ENCODE measurements at places on chromosomes 2 and 18. TPM values are rescaled to one million over a fixed set of nuclear protein-coding genes. Genes with fewer than 3 reads are reported as not detected.

GRCh38 chr2:122866095-122866494, 1110.6 kb downstream of the TSN start:
- DNase-seq, result no peak
- H3K27ac ChIP-seq, result no peak overlapping the region
- no peaks in the 10 kb centered on the region for H3K4me1 ChIP-seq
- no peaks in the 10 kb centered on the region for H3K36me3 ChIP-seq
- no peaks in the 10 kb centered on the region for H3K27me3 ChIP-seq

DNA sequence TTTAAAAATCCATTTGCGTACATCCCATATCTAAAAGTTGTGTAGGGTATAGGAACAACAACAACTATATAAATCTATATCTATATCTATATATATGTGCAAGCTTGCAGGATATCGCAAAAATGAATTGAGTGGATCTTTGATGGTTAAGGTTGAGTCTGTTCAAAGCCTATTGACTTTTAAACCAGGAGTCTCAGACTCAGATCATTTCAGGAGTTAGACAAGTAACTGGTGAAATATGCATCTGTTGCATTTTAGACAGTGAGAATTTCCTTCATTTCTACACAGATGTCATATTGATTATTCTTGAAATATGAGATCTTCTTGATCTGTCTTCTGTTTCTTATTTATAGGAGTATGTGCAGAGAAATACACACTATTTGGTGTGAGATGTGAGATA, 66.5 kb downstream of the PARD3B start:
- no peaks in the 10 kb centered on the region for H3K4me1 ChIP-seq
- H3K4me3 ChIP-seq, result no peak overlapping the region
- no peaks in the 10 kb centered on the region for H3K36me3 ChIP-seq

DNA sequence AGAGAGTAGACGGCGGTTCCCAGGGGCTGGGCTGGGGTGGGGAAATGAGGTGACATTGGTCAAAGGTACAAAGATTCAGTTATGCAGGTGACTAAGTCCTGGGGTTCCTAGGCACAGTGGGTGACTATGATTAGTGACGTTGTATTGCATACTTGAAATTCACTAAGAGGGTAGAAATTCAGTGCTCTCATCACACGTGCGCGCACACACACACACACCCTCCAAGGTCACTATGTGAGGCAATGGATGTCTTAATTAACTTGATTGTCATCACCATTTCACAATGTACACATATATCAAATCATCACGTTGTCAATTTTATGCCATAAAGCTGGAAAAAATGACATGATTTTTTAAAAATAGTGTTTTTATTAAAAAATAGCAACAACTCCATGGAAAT, 92.9 kb upstream of the ALKAL2 start:
- DNase-seq, result no peak
- H3K36me3 ChIP-seq, result no peaks in the 10 kb centered on the region
- no peak overlapping the region for H3K27ac ChIP-seq
- peaks cover 2% of the 10 kb centered on the region for H3K4me1 ChIP-seq
- no peak overlapping the region for H3K4me3 ChIP-seq
- no peaks in the 10 kb centered on the region for H3K27me3 ChIP-seq

- no peaks in the 10 kb centered on the region for H3K27me3 ChIP-seq
- H3K4me3 ChIP-seq, result no peak overlapping the region
- H3K27ac ChIP-seq, result peak overlapping the region; percentile 90
- H3K4me1 ChIP-seq, result peaks cover 10% of the 10 kb centered on the region
Observed at GRCh38 chr18:79476918-79477571, 81.3 kb downstream of the NFATC1 start.

GRCh38 chr2:234047361-234047760, 3.1 kb upstream of the SPP2 start:
- no peaks in the 10 kb centered on the region for H3K27me3 ChIP-seq
- H3K36me3 ChIP-seq, result no peaks in the 10 kb centered on the region
- peaks cover 11% of the 10 kb centered on the region for H3K4me1 ChIP-seq
- no peak for DNase-seq

- DNase-seq, result no peak
- H3K36me3 ChIP-seq, result no peaks in the 10 kb centered on the region
- no peak overlapping the region for H3K27ac ChIP-seq
- no peaks in the 10 kb centered on the region for H3K4me1 ChIP-seq
- H3K27me3 ChIP-seq, result peaks cover 15% of the 10 kb centered on the region
- H3K4me3 ChIP-seq, result no peak overlapping the region
Observed at GRCh38 chr18:78376046-78376445, 603.6 kb upstream of the SALL3 start.

- H3K36me3 ChIP-seq, result peaks cover 2% of the 10 kb centered on the region
- no peak overlapping the region for H3K27ac ChIP-seq
- peaks cover 5% of the 10 kb centered on the region for H3K4me1 ChIP-seq
- peaks cover 88% of the 10 kb centered on the region for H3K27me3 ChIP-seq
- peak overlapping the region; percentile 42 for H3K4me3 ChIP-seq
Observed at GRCh38 chr2:218995972-218996711, 2.9 kb upstream of the CRYBA2 start.

BIN1 gene
- total RNA-seq, result 130 TPM

CACNB4 gene
- 0.58 TPM for total RNA-seq

NOSTRIN gene
- total RNA-seq, result not detected

RGPD5 gene
- 90.2 TPM for total RNA-seq
